BJ (cell line): ENCODE measurements at places on chromosomes 1 and 21.

- no peak for DNase-seq
Observed at GRCh38 chr1:43387976-43388599, 1.5 kb downstream of the MED8 start.

DNA sequence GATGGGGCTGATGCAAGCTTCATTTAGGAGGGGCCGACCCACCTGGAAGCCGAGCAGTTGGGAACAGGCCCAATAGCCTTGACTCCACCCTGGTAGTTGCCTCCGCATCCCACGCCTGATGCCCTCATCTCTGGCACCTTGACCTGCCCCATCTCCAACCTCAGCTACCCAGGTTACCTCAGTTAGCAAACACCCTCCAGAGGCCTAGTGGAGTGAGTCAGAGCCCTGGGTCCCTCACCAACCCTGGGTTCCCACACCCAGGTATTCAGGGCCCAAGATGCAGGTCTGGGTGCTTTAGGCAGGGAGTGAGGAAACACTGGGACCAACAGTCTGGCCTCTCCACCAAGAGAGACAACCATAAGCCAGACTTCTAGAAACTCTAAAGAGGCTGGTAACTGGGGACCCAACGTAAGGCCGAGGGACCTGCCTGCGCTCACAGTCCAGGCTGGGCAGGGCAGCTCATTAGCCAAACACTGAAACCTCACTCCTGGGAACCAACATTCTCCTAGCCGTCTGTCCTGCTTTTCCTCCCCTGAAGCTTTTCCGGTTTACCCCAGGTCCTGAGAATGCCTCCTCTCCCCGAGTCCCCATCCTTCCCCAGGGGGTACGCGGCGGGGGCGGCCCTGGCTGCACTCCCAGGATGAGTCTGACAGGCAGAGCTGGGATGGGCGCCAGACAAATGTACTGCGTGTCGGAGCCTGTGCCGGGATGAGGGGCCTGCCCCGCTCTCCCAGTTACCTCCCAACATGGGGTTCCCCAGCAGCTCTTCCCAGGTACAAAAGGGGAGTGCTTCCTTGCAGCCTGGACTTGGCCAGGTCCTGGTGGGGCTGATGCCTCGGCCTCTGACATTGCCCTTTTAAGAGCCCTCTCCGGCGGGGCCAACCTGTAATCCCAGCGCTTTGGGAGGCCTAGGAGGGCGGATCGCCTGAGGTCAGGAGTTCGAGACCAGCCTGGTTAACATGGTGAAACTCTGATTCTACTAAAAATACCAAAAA lies 8.9 kb upstream of the CELSR2 start:
- DNase-seq: peak; percentile 21

DNA sequence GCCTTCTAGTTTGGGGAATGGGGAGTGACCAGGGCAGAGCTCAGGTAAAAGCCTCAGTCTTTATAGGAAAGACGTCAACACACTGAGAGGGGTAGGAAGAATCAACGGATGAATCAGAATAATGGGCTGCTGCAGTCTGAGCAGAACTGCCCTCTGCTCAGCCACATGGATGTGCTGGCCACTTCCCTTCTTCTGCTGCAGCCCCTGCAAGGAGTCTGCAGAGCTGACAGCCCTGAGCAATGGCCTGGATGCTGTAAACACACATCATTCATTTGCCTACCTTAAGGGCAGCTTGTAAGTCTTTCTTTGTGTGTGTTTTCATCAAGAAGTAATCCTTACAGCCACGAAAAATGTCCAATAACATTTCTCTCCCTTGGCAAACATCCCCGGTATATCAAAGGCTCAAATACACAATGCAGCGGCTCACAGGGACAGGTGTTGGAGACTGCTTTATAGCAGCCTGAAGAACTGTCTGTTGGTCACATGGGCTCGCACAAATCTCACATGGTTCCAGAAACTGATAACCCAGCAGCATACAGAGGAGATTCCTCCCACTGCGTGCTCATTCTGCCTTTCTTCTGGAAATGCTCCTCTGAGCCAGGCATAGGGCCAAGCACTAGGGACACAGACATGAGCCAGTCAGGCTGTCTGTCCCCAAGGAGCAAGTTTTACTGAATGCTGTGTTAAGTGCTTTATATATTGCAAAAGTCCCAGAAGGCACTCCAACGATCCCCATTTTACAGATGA lies 110.1 kb downstream of the HMGB4 start:
- DNase-seq: no peak

DNA sequence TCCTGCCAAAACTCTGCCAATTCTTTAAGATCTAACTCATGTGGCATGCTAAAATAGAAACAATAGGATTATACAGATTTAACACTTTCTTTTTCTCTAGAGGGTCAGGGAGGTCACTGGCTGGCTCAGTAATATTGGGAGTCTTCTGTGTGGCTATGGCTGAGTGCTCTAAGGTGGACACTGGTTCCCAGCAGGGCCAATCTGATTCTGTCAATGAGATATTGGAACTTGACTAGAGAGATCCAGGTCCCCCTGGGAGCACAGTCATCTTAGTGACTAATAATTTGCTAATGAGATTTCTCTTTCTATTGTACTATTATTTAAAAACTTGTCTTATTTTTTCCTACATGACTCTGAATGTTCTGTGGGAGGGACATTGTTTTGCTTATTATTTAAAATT lies 69.1 kb upstream of the ZP4 start:
- no peak for DNase-seq

- DNase-seq: peak; percentile 35
Observed at GRCh38 chr1:26279456-26280332, at the start of gene SH3BGRL3. Gene SH3BGRL3, plus strand, starts transcription at chr1:26280086. Its CDS starts 70 bp downstream, at chr1:26280156.

DNA sequence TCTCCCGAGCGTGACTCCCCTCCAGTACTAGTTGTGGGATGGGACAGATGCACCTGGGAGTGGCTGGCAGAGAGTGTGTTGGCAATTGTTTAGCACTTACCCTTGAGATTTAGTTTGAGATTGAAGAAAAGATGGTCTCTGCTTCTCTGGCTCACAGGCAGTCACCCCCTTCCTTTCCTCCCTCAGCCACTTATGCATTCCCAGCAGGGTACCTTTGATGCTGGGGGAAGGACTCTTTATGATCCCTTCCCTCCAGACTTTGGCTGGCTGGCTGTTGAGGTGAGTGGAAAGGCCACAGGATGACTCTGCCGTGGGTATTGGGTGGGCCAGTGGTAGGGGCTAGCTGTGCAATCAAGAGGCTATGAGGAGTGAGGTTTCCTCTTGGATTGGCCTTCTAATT lies 236.8 kb downstream of the CAMTA1 start:
- no peak for DNase-seq

- DNase-seq: peak; percentile 59
Observed at GRCh38 chr1:210294999-210295745, 33.5 kb upstream of the HHAT start.

- DNase-seq: no peak
Observed at GRCh38 chr1:245334827-245335490, 180.2 kb downstream of the KIF26B start.

DNA sequence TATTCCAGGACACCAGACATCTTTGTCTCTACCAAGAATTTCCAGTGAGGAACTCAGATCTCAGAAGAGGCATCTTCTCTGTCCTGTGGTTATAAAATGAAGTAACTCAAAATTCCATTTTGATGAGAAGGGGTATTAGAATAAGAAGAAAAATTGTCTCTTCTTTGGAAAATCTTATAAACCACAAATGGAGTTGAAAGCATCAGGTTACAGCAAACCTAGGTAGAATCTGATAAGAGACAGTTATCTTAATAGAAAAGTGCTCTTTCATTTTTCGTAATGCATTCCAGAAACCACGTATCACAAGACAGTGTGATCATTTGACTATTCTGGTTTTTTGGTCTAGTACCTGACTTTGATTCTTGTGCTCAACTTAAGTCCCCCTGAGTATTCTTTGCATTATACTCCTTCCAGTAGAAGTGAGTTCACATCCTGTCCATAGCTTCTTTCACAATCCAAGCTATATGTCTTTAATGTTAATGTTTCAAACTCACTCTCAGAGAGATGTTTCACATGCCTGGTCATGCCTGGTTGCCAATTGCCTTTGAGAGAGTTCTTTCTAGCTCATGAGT lies 120.9 kb upstream of the PRDX6 start:
- DNase-seq: no peak

DNA sequence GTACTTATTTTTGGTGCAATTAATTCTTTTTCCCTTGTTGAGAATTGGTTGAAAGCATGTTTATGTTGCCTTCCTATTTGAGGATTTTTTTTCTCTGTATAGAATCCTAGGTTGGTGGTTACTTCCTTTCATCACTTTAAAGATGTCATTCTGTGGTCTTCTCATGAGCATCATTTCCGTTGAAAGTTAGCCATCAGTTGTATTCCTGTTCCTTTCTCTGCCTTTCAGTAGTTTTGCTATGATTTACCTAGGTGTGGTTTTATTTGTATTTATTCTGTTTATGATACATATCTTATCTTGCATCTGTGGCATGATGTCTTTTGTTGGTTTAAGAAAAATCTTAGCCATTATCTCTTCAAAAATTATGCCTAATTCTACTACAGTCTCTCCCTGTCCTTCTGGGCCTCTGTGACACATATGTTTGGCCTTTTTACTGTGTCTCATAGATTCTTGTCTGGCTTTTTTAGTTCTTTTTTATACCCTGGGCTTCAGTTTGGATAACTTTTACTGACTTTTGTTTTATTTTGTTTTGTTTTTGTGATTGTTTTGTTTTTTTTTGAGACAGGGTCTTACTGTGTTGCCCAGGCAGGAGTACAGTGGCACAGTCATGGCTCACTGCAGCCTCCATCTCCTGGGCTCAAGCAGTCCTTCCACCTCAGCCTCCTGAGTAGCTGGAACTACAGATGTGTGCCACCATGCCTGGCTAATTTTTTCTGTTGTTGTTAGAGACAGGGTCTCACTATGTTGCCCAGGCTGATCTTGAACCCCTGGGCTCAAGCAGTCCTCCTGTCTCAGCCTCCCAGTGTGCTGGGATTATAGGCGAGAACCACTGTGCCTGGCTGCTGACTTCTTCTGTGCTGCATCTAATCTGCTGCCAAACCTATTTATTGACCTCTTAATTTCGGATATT lies 24.1 kb downstream of the PTGFRN start:
- no peak for DNase-seq

DNA sequence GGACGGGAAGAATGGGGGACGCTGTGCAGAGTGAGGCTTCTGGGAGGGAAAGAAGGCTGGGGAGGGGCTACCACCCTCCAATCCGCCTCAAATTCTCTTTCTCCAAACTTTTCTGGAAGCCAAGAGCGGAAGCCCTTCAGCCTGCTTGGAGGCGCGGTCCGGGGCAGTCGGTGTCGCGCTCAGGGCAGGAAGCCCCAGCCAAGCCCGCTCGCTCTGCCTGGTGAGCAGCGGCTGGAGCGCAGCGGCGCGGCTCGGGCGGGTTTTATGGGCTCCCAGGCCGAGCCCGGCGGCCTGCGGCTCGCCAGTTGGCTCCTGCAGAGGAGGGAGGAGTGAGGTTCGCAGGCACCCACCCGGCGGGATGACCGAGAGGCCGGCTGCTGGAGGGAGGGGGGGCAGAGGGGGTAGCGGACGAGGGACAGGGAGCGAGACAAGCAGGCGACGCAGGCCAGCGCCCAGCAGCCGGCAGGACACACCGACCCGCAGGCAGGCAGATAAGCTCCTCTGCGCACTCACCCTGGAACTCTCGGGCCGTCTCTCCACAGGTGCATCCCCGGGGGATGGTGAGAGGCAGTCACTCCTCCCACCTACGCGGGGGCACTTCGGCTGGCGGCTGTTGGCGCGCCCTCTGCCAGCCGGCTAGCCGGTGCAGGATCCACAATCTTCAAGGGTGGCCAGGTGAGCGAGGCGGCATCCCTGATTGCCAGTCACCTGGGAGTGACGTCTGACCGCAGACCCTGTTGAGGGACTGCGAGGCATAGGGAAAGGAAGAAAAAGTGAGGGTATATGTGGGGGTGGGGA lies at the start of gene AVPR1B:
Gene AVPR1B (minus strand): TSS at position 238 of the 798 bp plus-strand sequence. CDS start 498 bp downstream, outside the sequence.
- no peak for DNase-seq

DNA sequence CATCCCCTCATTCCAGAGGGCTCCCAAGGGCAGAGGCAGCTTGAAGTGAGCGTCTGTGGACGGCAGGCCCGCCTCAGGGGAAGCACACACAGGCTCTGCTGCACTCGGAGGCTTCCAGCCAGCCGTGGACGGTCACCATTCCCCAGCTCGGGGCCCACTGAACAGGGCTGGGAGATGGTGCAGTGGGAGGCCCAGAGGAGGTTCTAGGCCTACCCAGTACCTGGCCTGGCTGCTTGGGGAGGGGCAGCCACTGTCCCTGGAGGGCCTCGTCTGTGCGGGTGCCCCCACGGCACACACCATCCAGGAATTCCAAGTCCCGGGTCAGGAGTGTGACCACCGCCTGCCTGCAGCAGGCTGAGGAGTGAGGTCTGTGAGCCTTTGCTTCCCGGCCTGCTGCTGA lies 80.4 kb downstream of the SIK1 start:
- no peak for DNase-seq

DNA sequence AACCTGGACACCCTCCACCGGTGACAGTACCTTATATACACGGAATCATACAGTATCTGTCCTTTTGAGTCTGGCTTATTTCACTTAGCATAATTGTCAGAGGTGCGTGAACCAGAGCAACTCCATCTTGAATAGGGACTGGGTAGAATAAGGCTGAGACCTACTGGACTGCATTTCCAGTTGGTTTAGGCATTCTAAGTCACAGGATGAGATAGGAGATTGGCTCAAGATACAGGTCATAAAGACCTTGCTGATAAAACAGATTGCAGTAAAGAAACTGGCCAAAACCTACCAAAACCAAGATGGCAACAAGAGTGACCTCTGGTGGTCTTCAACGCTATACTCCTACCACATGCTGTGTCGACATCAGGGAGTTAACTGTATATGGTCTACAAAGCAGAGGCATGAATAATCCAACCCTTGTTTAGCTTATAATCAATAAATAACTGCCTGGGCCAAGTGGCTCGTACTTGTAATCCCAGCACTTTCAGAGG lies 1.4 kb upstream of the FDPS start:
- DNase-seq: no peak

DNA sequence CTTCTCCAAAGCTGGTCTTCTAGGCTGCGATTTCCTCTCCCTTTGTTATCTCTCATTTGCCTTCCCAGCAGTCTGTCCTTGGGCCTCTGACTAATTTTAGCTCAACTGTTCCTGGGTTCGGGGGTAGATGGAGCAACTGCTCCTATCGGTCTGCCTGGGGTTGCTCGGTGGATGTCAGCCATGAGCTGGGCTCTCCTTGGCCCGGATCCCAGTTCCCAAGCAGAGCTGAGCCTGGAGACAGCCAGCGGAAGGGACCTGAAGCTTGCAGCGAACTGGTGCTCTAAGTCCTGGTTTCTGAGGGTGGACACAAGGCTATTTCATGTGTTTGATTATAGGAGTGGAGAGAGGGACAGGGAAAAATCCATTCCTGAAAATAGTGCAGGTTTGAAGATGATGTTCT lies 423.0 kb downstream of the RPS6KC1 start:
- DNase-seq: no peak

DNA sequence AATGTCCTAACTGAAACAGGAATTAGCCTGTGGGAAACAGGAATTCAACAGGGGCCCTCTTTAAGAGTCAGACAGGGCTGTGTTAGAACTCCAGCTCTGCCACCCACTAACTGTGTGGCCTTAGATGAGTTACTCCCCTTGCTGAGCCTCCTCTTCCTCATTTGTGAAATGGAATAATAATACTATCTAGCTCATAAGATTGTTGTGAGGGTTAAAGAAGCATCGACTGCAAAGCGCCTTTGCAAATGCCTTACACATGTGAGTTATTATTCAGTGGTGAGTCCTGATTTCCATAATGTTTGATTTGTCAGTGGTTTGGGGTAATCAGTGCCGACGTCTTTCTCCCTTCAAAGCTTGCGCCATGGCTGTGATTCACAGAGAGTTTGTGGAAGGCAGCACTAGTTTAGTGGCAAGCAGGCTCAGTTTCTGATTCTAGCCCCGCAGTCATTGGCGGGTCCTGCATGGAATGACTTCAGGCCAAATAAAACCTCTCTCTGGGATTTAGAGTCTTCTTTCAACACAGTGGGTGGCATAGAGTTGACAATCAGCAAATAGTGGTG lies 388.5 kb downstream of the PLPP3 start:
- DNase-seq: peak; percentile 19

GRCh38 chr1:228804640-228805413 lies 69.5 kb downstream of the RHOU start:
- DNase-seq: no peak
